Stimulated activated CD8-positive, alpha-beta memory T cell treated with anti-CD3 and anti-CD28 coated beads, Interleukin-15, amount 100 ng/mL, for 4 hours (primary cell): ENCODE measurements at places on chromosomes 4 and X.

DNA sequence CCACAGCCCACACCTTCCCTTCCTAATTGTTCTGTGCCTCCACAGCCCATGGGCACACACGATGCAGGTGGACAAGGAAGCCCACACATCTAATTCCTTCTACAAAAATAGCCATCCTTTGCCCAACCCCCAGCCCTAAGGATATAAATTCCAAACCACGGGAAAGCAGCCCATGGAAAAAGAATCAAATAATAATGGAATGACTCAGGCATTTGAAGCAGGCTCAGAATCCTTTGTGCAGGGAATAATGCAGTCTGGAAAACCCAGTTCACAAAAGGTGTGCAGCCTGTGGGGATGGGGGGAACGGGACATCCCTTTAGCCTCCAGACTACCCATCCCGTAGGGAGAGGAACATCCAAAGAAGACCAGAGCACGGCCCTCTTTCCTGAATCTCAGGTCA, 342.3 kb upstream of the GALNT7 start:
- DNase-seq: no peak

DNA sequence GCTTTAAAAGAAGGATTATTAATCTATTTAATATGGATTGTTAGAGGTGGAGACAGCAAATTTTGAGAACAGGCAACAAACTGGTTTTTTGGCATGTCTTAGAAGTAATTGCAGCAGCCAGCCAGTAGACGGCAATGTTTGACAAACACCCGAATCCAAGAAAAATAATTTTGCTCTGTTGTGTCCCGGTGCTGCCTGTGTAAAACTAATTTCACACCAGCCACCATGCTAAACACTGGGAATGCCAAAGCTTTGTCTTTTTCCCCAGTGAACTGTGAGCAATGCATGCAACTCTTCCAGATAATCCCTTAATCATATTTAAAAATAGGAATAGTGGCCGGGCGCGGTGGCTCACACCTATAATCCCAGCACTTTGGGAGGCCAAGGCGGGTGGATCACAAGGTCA, 25.9 kb downstream of the SMIM31 start:
- no peak for DNase-seq

DNA sequence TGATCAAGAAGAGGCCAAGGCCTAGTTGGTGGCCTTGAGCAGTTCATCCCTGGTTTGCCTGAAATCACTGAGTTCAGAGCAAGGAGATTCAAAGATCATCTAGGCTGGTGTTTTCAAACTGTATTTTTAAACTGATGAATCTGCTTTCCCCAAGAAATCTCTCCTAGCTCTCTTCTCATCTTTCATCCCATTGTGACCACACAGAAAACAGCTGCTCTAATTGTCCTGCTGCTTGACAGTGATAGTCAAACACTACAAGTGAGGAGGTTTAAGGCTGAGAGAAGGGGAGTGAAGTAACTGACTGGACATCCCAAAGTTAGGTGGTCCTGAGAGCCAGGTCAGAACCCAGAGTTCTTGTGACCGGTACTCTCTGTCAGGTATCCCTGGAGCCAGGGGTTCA, 91.5 kb downstream of the LNX1 start:
- DNase-seq: no peak

GRCh38 chrX:129983575-129984110, 1.2 kb downstream of the BCORL1 start:
- DNase-seq: no peak

GRCh38 chr4:866761-867390, 40.9 kb upstream of the CPLX1 start:
- DNase-seq: no peak

- no peak for DNase-seq
These were observed 26.2 kb downstream of the SYAP1 start for GRCh38 chrX:16745659-16746058.

DNA sequence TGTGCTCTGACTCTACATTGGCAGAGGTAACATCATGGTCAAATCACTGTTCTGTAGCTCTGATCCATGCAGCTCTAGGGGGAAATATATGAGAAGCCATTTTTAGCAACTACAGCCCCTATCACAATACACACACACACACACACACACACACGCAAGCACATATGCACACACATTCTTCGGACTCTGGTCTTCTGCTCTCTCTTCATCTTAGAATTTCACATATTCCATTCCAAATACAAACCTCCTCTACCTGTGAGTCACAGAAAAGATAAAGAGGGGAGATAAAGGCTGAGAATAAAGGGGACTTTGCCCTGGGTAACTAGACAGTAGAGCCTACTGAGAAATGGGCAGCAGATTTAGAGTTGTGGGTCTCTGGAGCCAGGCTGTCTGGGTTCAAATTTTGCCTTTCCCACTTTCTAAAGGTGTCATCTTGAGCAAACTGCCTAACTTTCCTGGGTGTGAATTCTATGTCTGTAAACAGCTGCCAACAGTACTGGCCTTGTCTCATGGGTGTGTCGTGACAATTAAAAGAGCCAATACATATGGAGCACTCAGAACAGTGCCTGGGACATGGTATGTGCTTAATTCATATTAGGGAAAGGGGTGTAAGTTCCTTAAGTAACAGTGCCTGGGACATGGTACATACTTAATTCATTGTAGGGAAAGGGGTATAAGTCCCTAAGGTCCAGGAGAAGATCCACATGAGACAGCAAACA, 11.6 kb upstream of the RASL11B start:
- DNase-seq: no peak

GRCh38 chr4:3339577-3339976, 46.8 kb downstream of the RGS12 start:
- DNase-seq: no peak

DNA sequence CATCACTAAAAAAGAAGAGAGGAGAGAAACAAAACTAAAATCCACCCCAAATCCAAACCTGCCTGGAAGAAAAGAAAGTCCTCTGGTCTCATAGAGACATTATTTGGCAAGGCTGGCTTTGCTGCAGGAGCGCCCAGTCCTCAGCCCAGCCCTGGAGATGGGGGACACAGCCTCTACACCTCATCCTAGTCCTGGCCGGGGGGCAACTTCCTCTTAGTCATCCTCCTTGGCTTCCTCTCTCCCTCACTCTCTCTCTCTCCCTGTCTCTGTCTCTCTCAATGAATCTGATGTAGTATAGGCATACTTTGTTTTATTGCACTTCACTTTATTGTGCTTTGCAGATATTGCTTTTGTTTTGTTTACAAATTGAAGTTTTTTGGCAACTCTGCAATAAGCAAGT, 55.8 kb upstream of the MAGEB10 start:
- no peak for DNase-seq

DNA sequence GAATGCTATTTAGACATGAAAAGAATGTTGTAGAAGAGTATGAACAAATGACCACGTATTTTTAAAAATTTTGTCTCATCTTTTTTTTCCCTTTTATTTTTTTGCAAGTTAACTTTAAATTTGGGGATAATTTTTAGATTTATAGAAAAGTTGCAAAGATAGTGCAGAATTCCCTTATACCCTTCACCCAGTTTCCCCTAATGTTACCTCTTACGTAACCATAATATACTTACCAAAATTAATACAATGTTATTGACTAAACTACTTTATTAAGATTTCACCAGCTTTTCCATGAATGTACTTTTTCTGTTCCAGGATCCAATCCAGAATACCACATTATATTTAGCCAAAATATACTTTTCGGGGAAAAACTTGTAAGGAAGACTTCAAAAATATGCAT, 12.3 kb downstream of the CHRNA9 start:
- DNase-seq: no peak

- no peak for DNase-seq
These were observed 620.0 kb downstream of the ANKRD50 start for GRCh38 chr4:124092541-124092984.

GRCh38 chrX:2336181-2336580, 164.6 kb downstream of the DHRSX start:
- no peak for DNase-seq

DNA sequence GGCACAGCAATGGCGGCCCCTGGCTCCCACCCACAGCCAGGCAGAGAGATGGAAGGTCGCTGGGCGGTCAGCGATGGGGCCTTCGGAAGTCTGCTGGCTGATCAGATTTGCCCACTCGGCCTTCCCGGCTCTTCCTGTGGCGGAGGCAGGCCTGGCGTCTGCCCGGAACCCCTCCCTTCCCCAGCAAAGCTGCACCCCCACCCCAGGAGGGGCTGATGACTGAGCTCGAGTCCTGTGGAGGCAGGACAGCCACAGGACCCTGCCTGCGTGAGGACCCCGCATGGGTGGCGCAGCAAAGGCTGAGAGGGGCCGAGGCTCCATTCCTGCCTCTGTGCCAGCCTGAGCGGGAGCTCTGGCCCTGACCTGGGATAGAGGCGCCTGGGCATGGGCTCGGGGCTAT, 34.8 kb downstream of the TACC3 start:
- no peak for DNase-seq

GRCh38 chrX:22338740-22339139, 66.0 kb downstream of the CBLL2 start:
- DNase-seq: no peak

GRCh38 chr4:73247100-73247499, 11.5 kb downstream of the ANKRD17 start:
- no peak for DNase-seq

- DNase-seq: no peak
These were observed 204.8 kb downstream of the CFAP299 start for GRCh38 chr4:80540349-80540748.

GRCh38 chr4:54700986-54701385, 43.2 kb downstream of the KIT start:
- DNase-seq: no peak

DNA sequence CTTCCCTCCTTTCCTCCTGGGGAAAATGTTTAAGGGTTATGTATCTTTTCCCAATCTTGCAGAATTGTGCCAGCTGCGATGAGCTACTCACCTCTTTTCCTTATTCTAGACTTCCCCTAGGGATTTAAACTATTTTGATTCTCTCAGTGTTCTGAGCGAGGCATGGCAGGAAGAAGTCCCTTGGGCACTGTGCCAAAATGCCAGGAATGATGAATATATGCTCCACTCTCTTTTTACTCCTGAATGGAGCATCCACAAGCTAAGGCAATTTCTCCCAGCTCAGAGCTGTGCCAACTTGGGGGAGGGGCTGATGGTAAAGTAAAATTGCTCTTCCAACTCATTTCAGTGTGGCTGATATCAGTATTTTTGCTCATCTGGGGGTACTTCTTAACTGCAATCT, 4.0 kb upstream of the C4orf17 start:
- no peak for DNase-seq

DNA sequence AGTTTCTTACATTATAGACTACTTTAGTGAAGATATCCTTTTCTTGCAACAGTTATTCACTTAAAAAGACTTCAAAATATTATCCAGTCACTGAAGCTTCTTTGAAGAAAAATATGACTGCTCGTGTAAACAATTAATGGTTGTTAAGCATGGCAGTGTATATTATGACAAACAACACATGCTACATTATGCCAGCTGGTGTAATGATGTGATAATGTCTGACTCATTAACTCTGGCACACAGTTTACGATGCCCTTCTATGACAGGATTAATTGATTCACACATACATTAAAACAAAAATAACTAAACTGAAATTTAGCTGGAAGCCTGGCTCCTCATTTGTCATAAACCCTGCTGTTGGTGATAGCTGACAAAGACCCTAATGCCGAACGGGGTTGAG, 22.4 kb downstream of the GK2 start:
- no peak for DNase-seq

DNA sequence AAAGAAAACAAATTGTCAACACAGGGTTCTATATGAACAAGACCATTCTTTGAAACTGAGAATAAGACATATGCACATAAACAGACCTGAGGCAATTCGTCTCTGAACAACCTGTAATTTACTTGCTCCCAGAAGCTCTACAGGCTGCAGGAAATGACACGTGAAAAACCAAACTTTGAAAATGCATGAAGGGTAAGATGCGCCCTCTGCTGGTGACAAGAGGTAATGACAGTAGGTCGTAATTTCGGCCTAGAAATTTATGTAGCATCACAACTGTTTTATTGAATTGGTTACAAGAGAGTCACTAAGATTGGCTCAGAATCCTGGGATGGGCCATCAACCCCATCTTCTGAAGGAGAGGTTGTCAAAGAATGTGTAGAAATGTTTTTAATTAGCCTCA, 276.5 kb downstream of the PPP4R3C start:
- DNase-seq: no peak

DNA sequence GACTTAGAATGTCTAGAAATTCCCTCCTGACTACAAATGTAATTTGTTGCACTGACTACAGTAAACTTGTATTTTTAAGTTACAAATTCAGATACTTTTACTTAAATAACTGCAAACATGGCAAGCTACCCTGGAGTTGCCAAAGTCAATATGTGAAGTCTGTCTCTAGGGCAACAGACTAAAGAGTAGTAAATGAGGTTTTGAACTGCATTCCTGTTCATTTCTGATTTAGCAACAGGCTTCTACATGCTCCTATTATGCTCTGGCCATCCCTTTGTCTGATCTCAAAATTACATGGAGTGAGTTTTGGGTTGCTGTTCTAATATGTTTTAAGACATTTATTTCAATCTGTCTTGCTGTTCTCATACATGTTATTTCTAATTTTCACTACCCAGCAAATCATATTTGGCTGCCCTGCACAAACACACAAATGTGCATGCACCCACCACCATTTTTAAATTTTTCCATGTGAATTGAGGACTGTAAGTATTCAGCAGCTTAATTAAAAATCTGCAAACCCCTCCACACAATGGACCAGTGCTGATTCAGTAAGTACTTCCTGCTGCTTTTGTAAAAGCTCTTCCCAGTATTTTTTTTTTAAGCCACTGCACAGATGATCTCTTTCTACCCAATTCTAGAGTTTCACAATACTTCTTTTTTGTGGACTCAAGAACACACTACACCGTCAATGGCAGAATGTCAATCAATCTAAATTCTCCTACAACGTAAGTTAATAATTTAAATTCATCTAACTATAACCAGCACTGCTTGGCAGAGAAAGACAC, 26.7 kb downstream of the SH3RF1 start:
- no peak for DNase-seq

- no peak for DNase-seq
These were observed 110.5 kb downstream of the ANXA3 start for GRCh38 chr4:78661921-78662521.

GRCh38 chr4:76449362-76449767, 14.3 kb downstream of the SHROOM3 start:
- DNase-seq: no peak

GRCh38 chr4:6742989-6743388, 27.0 kb downstream of the BLOC1S4 start:
- DNase-seq: no peak

GRCh38 chrX:17860811-17861488, at the start of gene RAI2:
RAI2 (minus strand) TSS chrX:17861298; CDS start chrX:17802010, 59,288 bp downstream.
- peak; percentile 9 for DNase-seq

DNA sequence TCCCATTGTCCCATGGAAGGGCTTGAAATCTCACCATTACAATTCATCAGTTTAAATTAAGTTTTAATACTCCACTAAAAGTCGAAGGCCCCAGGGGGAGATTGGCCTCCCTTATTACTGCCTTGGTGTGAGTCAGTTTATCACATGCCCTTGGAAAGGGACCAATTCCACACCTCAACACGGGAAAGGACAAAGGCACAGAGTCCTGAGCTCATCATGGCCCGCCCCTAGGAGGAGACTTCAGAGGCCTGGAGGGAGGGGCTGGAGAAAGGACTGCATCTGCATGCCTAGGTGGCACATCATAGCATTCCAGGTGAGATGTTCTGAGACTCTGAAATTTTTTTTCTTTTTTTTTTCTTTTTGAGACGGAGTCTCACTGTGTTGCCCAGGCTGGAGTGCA, 2.8 kb upstream of the SEL1L3 start:
- no peak for DNase-seq

- no peak for DNase-seq
These were observed 722 bp downstream of the FGF16 start for GRCh38 chrX:77447653-77448569.

- DNase-seq: no peak
These were observed 724 bp downstream of the THOC2 start for GRCh38 chrX:123731987-123732669.

- peak; percentile 6 for DNase-seq
These were observed 43.0 kb downstream of the CCDC158 start for GRCh38 chr4:76377911-76378310.
